Activated CD4-positive, CD25-positive, alpha-beta regulatory T cell (primary cell): ENCODE measurements at places on chromosomes 16 and 17.

GRCh38 chr17:13352747-13353415, 248.8 kb downstream of the HS3ST3A1 start:
- no peak for DNase-seq

DNA sequence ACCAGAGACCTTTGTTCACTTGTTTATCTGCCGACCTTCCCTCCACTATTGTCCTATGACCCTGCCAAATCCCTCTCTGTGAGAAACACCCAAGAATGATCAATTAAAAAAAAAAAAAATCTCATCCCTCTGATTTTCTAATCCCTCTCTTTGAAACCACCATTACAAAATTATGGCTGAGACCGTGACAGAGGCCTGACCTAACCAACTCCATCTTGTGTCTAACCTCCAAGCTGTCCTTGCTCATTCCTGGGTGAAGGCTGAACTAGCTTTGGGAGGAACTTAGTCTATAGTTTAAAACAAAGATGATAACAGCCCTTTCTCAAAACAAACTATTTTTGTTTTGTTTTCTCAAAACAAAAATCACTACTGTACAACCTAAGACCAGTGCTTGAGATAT, 474.5 kb downstream of the TMEM114 start:
- DNase-seq = no peak

DNA sequence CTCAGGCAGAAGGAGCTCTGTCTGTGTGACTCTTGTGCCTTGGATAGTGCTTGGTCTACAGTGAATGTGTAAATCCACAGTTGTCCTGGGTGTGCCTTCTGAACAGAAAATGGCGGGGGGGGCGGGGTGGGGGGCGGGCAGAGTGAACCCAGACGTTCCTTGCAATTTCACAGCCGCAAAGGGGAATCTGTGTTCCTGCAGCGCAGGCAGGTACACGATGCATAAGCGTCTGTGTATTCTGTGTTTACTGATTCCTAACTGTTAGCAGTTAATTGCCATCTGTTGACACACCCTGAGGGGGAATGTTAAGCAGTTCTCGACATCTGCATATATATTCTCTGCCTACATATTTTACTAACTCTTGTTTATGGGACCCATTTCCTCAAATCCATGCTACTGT, 123.5 kb upstream of the ZFHX3 start:
- DNase-seq = no peak

GRCh38 chr16:89290887-89291286, 73.4 kb downstream of the ZNF778 start:
- no peak for DNase-seq

DNA sequence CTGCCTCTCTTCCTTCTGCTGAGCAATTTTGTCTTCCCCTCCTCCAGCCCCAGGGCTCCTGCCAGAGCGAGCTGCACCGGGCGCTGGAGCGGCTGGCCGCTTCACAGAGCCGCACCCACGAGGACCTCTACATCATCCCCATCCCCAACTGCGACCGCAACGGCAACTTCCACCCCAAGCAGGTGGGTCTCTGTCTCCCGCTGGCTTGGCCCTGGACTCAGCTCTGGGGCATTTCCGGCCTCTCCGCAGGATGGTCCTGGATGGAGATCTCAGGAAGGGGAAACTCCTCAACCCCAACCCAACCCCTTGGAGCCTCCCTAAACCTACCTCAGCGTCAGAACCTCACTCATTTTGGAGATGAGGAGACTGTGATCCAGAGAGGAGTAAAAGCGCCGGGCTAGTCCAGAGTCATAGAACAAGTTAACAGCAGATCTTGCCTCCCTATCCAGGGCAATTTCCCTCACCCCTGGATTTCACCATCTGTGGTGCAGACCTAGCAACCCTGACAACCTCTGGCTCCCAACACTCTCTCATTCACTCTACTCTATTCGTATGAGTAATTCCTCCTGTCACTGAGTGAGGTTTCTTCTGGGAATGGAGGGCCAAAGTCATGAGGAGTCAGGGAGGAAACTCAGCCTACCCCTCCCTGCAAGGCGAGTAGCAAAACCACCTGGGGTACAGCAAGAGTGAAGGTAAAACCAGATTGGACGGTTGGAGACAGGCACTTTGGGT, 10.8 kb downstream of the IGFBP4 start:
- no peak for DNase-seq

DNA sequence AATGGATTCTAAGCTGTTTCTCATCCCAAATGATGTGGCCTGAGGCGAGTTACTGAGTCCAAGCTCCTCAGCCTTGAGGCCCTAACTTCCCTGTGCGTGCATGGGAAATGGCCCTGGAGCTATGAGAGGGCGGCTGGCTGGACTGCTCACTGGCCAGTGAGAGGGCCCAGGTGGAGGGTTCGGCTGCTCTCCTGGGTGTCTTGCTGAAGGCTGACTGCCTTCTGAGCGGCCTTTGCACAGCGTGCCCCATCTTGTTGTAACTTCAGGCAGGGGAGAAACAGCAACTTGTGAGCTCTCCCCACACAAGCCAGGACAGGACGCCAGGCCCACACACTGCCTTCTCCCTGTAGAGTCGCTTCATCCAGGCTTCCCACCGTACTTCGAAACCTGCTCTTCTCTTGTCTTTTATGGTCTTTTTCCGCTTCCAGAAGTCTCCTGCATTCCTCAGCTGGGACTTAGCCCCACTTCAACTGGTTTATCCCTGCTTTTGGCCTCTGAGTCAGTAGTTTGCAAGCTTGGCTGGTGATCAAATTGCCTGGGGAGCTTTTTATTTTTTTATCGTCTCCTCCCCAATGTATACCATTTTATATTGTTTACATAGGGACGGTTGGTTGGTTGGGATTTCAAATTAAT, 13.3 kb downstream of the CDH3 start:
- DNase-seq = no peak

- DNase-seq = no peak
Observed at GRCh38 chr17:3482852-3483251, 7.1 kb downstream of the ASPA start.

DNA sequence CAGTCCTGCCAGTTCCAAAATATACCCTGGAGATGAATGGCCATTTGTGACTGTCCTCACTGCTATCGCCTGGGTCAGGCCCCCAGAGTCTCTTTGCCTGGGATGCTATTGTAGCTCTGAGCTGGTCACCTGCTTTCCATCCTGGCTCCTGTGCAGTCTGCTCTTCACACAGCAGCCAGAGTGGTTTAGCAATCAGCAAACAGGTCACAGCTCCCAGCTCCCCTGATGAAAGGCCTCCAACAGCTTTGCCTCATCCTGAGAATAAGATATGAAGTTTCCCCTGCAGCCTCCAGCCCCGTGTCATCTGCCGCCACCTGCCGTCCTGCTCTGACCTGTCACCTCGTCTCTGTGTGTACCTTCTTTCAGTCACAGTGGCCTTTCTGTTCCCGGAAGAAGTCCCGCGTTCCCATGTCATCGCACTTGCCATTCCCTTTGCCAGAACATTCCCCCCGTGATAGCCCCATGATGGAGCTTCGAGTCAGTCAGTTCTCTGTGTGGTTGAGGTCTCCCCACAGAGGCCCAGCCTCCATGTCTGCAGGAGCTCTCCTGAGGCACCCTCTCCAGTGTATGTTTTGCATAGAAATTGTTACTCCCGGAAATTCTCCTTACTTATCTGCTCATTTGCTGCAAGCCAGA, 281.5 kb downstream of the SNX29 start:
- no peak for DNase-seq

DNA sequence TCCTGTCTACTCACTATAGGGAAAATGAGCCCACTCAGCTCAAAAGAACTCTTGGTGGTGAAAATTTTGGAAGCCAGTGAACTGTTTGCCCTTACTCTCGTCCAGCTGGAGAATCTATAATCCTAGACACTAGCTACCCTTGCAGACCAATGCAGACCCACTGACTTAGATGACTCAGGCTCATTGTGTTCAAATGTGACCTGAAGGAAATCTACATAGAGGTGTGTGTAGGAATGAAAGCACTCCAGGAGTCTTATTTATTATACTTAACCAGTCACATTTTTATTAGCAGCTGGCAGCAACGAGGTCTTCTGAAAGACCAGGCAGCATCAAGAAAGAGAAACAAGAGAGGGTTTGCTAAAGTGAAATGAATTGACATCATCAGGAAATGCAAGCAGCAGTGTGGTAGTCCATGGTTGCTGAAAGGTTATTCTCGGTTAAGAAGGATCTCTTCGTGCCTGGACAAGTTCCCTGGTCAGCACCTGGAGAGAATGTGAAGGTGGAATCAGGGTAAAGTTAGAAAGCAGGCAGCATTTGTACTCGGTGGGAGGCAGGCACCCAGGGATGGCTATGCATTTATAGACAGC, 1.4 kb downstream of the KRTAP29-1 start:
- no peak for DNase-seq

- DNase-seq = no peak
Observed at GRCh38 chr17:11391134-11391533, 150.1 kb downstream of the SHISA6 start.
